ENCODE measurements at places on chromosomes 3 and 15.

DNA sequence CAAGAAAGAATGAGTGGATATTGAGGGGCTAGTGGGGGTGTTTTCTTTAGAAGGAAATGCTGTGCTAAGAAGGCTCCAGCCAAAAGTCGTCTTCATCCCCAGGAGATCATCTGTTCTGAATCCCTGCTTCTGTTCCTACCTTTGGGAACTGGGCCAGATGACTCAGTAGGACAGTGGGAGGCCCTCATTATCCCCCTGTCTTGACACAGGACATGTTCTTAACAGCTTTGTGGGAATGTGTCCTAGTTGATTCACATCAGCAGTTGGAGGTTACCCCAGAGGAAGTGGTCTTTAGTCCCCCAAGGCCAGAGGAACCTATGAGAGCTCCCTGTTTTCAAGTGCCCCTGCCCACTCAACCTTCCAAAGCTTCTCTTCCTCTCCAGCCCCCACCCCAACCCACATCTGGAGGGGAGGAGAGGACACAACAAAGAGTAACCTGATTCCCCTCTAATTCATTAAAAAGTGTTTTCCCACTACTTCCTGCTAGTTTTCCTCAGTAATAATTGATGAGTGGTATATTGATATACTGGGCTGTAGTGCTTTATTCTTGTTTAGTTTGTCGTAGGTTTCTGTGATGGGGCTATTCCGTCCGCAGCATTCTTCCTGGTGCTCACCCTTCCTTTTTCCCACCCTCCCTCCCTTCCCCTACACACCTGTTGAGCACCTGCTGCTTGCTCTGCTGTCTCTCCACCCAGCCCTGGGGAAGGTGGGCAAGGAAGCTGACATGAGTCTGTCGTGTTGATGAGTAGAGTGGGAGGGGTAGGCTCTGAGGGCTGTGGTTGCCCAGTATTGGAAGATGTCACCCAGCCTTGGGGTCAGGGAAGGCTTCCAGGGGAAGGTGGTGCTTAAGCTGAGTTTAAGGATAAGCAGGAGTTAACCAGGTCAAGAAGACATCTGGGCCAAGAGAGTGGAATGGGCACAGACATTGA lies 9.3 kb downstream of the PXYLP1 start:
- DNase-seq, result no peak

DNA sequence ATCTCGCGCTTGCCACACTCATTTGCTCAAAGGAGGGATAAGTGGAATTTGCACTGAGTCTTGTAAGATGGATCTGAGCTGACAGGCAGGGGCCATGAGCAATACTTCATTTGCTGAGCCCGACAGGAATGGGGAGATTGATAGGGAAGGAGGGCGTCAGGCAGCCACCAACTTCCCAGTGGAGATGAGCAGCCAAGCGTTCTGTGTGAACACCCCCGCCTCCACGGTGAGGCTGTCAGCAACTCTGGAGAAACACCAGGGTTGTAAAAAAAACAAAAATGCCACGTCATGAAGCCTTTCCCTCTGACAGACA lies 36.8 kb downstream of the TLE3 start:
- DNase-seq, result no peak

DNA sequence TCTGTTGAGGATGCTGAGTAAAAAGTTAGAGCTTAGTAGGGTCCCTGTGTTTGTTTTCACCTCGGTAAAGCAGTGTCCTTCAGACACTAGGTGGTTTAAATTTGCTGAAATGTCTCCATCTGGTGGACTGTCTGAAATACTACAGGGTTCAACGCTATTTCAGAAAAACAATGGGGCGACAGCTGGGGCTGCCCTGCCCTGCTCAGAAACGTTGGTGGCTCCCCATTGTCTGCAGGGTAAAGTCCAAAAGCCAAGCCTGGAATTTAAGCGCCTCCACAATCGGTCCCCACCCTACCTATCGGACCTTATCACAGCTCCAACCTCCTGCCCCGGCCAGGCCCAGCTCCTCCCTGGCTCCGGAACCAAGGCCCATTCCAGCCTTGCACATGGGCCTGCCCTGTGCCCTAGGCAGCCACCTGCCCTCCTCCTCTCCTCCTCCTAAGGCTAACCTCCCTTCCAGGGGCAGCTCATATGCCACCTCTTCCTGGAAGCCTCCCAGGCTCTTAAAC lies 4.3 kb upstream of the TSEN2 start:
- no peak for DNase-seq

DNA sequence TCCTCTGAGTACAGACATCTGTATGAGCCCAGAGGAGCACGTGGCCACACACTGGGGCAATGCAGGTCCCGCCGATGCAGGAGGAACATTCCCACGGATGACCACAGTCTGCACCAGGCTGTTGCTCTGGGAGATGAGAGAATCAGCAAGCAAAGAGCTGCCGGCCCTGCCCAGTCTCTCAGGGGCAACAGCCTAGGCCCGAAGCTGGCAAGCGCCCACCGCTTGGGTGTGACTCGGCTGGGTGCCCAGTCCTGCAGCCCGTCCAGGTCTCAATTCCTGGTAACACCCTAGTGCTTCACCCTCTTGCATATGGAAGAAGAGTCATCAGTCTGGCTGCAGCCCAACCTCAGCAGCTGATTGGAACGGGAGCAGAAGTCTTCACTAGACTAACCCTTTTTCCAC lies 153.7 kb upstream of the HES1 start:
- peak; percentile 87 for DNase-seq

- no peak for DNase-seq
Measured at GRCh38 chr3:116473602-116474001, 28.3 kb upstream of the LSAMP start.

DNA sequence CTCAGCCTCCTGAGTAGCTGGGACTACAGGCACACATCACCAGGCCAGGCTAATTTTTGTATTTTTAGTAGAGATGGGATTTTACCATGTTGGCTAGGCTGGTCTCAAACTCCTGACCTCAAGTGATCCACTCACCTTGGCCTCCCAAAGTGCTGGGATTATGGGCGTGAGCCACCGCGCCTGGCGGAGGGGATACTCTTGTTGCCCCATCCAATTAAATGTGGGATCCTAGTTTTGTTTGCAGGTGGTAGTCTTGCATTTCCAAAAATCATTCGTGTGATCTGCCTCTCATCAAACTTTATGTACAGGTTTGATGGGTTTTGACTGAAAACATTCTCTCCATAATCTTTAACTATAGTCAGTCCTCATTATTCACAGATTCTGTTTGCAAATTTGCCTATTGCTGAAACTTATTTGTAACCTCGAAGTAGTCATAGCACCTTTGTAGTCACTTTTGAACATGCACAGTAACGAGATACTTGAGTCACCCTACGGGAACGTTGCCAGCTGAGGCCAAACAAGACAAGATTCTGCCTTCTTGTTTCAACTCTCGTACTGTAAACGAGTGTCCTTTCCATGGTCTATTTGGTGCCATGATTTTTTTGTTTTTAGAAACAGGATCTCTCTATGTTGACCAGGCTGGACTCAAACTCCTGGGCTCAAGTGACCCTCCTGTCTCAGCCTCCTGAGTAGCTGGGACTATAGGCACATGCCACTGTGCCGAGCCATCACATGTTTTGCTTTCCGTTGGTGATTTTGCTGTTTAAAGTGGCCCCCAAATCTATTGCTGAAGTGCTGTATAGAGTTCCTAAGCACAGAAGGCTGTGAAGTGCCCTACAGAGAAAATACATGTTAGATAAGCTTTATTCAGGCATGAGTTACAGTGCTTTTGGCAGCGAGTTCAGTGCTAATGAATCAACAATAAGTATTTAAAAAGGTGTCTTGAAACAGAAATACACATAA lies 8.1 kb upstream of the MAPK6 start:
- DNase-seq, result no peak

- DNase-seq, result no peak
Measured at GRCh38 chr3:39290255-39290654, 10.4 kb upstream of the CX3CR1 start.

GRCh38 chr3:188339410-188340295 lies 185.7 kb downstream of the LPP start:
- no peak for DNase-seq

GRCh38 chr15:27573805-27574485 lies 525.2 kb downstream of the OCA2 start:
- DNase-seq, result no peak

GRCh38 chr15:38897551-38897950 lies 332.9 kb upstream of the RASGRP1 start:
- no peak for DNase-seq

GRCh38 chr3:185552358-185552877 lies at the start of gene LIPH:
TSS of gene LIPH (minus strand) at chr3:185552588. CDS start at chr3:185552471, 117 bp downstream.
- no peak for DNase-seq

GRCh38 chr3:52636673-52637072 lies 49.0 kb downstream of the PBRM1 start:
- no peak for DNase-seq

- DNase-seq, result no peak
Measured at GRCh38 chr3:172009803-172010202, 29.6 kb upstream of the FNDC3B start.

GRCh38 chr15:35107122-35107521 lies 22.0 kb upstream of the NANOGP8 start:
- DNase-seq, result no peak
